ENCODE measurements at places on chromosomes 5 and 9.

GRCh38 chr5:37619353-37619752, 220.5 kb downstream of the GDNF start:
- no peak for DNase-seq

GRCh38 chr5:33470544-33470943, 29.8 kb downstream of the TARS1 start:
- DNase-seq, result no peak

DNA sequence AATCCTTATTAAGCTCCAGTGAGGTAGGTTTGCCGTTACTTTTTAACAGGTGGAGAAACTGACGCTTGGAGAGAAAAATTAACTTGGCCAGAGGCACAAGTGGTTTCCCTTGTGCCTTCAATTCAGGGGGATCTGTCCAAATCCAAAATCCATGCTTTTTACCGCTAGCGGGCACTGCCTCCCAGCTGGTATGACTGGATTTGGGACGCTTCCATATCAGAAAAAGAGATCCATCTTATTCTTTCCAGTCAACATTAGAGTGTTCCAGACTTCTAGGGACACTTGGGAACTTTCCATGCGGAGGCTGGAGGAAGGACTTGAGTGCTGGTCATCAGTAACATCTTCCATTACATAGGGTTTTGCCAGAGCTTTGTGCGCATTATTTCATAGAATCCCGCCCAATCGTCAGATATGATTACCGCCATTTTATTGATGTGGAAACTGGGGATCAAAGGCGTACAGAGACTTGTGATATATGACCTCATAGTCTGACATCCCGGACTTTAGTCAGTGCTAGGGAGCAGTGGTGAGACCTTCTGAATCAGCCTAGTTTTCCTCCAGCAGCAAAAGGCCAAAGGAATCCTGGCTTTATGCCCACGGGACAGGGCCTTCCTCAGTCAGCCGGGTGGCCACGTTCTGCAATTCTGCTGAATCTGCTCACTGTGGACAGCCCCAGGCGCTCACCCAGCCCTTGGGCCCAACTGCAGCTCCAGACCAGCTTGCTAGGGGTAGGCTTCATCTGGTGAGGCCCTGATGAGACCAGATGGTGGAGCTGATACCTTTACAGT, 1.1 kb upstream of the GNPDA1 start:
- DNase-seq, result no peak

GRCh38 chr5:83856881-83857280, 136.2 kb upstream of the HAPLN1 start:
- no peak for DNase-seq

DNA sequence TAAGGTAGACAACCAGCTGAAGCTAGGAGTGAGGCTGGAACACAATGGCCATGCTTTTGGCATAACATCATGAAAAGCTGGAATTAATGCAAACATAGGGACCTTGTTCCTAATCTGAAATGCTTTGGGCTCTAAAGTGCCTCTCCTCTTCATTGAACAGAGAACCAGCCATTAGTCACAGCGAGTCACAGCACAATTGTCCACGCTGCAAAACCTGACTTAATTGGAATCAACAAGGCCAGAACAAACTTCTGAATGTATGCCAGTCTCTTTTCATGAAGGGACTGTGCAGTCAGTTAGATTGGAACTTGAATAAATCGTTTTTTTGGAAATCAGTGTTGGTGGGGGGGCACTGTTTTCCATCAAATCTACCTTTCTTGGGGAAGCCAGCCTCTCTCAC, 96.5 kb downstream of the JAKMIP2 start:
- no peak for DNase-seq

DNA sequence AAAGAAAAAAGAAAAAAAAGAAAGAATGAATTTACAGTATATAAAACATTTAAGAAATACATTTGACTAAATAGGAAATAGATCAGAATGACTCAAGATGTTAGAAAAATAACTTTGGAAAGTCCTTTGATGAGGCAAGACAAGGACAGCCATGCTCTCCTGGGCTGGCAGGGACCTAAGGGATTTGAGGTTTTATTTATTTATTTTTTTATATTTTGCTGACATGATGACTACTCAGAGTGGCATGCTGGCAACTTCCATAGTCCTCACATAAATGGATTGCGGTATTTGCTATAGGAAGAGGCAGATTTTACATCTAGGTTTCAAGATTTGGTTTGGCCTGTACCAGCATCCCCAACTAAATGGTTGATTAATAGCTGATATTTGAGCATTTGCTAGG, 17.7 kb downstream of the SLC28A3 start:
- no peak for DNase-seq

GRCh38 chr9:133842721-133843227, 104.6 kb upstream of the SARDH start:
- DNase-seq, result no peak

DNA sequence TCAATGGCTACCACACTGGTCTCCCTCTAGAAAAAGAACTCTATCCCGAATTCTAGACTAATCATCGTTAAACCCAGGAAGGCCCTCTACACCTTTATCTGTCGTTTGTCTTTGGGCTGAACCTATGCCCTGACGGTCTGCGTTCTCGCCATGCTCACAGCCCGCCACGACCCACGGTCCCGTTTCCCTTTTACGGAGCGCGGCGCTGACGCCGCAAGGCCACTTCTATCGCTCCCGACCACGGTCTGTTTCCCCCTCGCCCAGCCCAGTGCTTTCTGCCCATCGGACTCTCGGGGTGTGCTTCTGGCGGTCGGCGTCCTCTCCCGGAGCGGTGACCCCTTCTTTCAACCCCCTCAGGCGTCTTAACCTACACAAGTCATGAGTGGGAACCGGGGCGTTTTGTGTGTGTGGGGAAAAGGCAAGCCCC, 974 bp downstream of the C9orf40 start:
- peak; percentile 40 for DNase-seq

- no peak for DNase-seq
Measured at GRCh38 chr9:114774524-114774923, 31.3 kb downstream of the TNFSF15 start.

GRCh38 chr5:141245250-141245717, at the start of gene PCDHB15:
TSS of gene PCDHB15 (plus strand) at chr5:141245395. CDS start at chr5:141245579, 184 bp downstream.
- no peak for DNase-seq

DNA sequence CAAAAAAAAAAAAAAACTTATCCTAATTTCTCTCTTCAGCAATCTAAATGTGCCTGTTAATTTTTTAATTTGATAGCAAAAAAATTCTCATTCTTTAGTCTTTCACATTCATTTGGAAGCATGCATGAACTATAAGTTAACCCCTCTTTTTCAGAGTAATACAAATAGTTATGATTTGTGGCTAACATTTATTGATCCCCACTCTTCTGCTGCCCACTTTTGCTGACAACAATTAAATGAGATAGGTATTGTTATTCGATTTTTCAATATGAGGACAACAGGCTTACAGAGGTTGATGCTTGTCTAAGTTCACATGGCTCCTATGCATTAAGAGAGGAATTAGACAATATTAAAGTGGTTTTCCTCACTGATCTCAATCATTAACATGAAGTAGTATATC, 2.9 kb upstream of the NR3C1 start:
- no peak for DNase-seq

GRCh38 chr5:6731465-6732237, 18.4 kb downstream of the TENT4A start:
- no peak for DNase-seq

GRCh38 chr5:180526269-180526668, 32.1 kb downstream of the CNOT6 start:
- no peak for DNase-seq

DNA sequence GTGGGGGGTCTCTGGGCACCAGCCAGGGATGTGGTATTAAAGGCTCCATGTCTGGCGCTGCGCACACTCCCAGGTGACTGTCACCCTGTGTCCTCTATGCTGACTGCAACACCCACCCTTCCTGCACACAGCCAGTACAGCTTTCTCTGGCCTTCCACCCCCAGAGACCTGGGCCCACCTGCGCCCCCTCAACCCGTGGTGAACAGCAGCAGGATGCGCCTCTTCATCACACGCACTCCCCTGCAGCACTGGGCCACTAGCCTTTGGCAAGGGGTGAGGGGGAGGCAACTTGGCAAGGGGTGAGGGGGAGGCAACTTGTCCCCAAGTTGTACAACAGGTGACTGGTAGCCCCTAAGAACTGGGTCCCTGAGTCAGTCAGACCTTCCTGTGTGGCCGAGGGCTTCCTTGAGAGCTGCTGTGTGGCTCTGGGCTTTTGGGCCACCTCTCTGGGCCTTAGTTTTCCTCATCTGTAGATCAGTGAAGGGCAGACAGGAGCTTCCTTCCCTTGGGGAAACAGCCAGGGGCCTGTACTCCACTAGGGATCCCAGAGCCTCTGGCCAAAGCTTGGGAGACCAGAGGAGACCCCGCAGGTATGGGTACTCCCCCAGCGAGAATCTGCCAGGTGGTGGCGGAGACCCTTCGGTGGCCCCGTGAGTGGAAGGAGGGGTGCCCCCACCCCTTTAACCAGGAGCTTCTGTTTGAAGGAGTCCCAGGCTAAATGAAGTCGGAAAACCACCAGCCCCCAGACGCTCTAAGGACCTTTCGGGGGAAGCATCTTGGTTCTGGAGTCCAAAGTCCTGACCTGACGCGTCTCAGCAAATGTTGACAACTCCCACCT, 4.5 kb downstream of the CRAT start:
- no peak for DNase-seq

DNA sequence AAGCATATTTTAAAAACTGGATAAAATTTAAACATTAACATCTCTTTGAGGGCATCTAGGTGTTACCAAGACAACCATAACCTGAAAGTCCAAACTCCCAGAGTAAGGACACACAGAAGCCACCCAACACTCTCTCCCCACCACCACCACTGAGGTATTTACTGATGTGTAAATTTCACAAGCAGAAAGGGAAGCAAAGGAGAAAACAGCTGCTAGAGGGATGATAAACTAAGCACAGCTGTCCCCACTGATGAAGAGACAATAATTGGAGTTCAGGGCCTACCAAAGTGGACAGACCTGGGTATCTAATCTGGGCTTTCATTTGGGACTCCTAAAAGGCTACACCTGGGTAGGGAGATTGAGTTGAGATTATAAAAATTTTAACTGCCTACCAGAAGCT, 63.6 kb downstream of the FRMD3 start:
- DNase-seq, result no peak

GRCh38 chr5:104062621-104063377, 500.2 kb upstream of the NUDT12 start:
- DNase-seq, result no peak

DNA sequence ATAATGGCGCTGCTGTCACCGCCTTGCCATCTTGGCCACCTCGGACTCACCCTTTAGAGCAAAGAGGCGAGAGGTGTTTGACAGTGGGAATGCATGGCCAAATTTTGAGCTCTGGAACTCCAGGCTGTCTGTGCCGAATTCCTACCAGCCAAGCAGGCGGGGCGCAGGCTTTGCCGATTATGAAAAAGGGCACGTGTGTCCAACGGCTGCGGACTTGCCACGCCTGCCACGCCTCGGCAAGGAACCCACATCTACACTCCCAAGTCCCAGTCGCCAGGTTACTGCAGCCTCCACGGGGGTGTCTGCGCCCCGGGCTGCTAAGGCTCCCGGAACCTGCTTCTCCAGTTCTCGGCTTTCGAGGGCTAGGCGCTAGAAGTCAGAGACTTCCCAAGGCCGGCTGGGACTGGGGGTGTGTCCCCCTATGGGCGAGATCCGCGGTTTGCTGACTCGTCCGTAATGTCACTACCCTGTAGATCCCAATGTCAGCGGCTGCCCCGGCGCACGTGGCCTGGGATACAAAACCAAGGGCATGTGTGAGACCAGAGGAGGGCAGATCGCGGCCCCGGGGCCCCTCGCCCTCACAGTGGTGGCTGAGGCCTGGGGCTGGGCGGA, 2.8 kb downstream of the NPR3 start:
- no peak for DNase-seq

GRCh38 chr5:105947461-105947860, 1723.3 kb downstream of the EFNA5 start:
- DNase-seq, result no peak

DNA sequence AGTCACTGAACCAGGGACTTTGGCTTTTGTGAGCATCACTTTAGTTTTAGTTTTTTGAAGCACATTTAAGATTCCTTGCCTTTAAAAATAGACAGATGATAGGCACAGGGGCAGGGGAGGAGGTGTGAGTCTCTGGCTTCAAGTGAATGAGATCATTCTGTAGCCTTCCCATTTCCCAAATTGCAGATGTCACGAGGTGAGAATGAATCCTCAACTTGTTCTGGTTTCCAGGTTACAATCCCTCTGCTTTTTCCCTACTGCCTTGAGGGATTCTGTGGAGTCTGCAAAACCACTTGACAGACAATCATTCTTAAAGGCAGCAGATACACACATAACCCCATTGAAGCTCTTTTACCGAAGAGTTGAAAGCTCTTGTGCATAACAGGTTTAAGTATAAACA, 332.4 kb downstream of the DMAC1 start:
- DNase-seq, result no peak

DNA sequence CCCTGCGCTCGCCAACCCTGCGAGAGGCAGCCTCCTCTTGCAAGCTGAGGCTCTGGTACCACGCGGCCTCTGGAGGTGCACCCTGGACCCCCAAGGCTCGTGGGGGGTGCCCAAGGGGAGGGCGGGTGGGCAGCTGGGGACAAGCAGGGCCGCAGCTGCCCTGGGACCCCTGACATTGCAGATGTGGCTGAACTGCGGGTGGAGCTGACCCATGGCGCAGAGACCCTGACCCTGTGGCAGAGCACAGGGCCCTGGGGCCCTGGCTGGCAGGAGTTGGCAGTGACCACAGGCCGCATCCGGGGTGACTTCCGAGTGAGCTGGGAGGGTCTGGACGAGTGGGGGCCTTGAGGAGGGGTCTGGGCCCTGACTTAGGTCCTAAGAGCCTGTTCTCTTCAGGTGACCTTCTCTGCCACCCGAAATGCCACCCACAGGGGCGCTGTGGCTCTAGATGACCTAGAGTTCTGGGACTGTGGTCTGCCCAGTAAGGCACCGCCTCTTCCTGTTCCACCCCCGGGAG, 1.5 kb downstream of the MAMDC4 start:
- no peak for DNase-seq

- DNase-seq, result no peak
Measured at GRCh38 chr5:59436364-59437148, 457.0 kb downstream of the PDE4D start.

DNA sequence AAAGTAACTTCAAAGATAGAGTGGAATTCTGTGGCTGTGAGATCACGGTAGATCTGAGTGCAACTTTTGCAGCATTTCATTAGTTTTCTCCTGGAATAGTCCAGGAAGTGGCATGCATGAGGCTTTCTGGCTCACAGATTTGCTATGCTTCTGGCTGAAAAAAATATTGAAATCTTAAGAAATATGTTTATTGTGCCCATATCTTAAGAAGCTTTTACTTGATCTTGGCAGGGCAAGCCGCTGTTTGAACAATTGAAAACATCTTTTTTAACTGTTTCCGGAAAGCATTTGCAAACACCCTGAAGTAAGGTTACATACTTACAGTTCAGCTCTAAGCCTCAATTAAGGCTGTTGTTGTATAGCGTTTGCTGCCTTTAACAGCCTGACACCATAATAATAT, 135.7 kb upstream of the GDNF start:
- DNase-seq, result no peak
